ENCODE measurements at places on chromosomes 4 and X. TPM values are rescaled to one million over a fixed set of nuclear protein-coding genes. Genes with fewer than 3 reads are reported as not detected.

Gene PNMA5
- total RNA-seq, result not detected

Gene AFF2
- total RNA-seq, result not detected

Gene ATP1B4
- not detected for total RNA-seq

Gene GPR173
- 1.7 TPM for total RNA-seq

Gene PAGE4
- not detected for total RNA-seq

Data from dermis blood vessel endothelial cell (primary cell).